ENCODE measurements at places on chromosomes 6 and 20.

DNA sequence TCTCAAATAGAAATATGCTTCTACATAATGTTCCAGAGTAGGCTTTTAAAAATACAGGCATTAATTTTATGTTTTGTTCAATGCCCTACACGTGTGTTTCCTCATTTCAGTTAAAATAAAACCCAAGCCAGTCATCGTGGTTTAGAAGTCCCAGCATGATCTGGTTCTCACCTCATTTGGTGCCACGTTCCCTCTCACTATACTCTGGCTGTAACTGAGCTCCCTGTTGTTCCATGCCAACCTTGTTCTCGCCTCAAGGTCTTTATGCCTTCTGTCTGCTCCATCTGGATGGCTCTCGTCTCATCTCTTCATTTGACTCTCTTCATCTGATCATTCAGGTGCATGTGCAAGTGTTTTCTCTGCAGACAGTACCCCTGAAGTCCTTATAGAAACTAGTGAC, 32.6 kb downstream of the HDGFL1 start:
- DNase-seq: no peak

DNA sequence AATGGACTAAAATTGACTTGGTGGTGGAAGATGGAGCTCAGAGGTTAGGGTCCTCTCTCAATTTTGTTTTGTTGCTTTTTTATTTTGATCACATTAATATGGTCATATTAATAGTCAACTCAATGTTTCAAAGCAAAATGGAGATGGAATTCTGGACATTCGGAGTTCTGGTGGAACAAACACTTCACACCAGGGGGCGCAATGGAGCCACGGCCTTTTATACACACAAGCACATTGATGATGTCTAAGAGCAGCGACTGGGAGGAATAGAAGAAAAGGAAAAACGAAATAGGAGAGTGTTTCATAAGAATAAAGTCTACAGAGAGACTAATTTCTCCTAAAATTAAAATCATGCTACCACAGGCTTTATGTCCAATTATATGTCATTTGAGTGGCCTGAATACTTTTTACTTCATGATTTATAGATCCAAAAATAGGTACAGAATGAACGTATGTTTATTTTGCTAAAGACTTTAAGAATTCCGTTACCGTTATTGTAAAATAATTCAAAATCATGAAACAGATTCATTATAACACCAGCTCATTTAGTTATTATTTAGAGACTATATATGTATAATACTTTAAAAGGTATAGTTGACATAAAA, 197.6 kb upstream of the SASH1 start:
- DNase-seq: peak; percentile 84

- DNase-seq: no peak
Observed at GRCh38 chr6:45772886-45773495, 242.7 kb downstream of the CLIC5 start.

DNA sequence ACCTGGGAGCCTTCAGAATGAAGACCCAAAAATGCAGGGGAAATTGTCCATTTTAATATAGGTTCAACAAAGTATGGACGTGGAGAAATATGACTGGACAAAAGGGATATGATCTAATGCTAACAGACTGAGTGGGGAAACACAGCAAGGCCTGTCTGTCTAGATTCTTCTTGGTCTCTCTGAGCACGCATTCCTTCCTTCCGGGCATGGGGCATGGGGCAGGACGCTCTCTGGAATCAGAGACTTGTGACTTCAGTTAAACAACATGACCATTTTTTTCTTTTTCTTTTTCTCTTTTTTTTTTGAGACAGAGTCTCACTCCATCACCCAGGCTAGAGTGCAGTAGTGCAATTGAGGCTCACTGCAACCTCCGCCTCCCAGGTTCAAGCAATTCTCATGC, 31.9 kb downstream of the ZBTB2 start:
- DNase-seq: no peak

- DNase-seq: peak; percentile 74
Observed at GRCh38 chr6:169654598-169655391, 47.0 kb downstream of the WDR27 start.

- no peak for DNase-seq
Observed at GRCh38 chr6:136134268-136134667, 115.8 kb downstream of the MTFR2 start.

DNA sequence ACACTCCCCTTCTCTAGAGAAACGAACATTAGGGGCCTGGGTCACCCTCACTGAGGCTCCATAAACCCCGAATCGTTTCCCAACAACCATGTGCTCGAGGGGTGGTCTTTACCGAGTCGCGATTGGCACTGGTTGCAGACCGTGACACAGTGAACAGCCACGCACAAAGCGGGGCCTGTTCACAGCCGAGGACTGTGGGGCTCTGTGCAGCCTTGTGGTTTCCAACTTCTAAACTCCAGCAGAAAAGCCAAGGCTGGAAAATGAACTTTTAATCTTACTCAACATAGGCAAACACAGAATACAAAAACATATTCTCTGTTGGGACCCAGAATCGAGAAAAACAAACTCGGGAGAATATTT, 19.0 kb downstream of the RRBP1 start:
- no peak for DNase-seq

- no peak for DNase-seq
Observed at GRCh38 chr6:83976871-83977270, 56.7 kb upstream of the MRAP2 start.

DNA sequence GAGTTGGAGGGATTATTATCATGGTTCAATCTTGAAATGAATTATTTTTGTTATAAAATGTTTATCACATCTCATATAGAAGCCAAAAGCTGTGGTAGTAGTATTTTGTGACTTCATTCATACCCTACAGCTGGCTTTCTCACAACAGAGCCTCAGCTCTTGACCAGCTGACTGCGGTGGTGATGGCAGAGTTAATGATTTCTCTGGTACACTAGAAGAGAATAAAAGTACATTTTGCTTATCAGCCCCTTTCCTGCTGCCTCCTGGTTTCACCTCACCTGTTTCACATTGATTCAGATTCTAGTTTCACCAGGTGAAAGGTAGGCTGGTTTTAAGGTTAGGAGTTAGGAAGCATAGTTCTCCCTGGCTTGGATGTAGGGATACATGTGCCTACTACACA, 55.7 kb downstream of the AFG1L start:
- no peak for DNase-seq

GRCh38 chr6:114007516-114007915, 36.6 kb upstream of the HDAC2 start:
- DNase-seq: no peak

DNA sequence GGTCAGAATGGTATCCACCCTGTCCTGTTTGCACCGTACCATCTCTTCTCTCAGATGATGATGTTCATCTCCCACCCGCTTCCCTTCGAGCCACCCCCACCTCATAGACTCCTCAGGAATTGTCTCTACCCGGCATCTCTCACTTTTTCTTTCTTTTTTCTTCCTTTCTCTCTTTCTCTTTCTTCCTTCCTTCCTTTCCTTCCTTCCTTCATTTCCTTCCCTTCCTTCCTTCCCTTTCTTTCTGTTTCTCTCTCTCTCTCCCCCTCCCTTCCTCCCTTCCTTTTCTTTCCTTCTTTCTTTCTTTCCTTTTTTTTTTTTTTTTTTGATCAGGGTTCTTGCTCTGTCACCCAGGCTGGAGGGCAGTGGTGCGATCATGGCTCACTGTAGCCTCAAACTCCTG, 27.7 kb upstream of the PNPLA1 start:
- DNase-seq: no peak

- no peak for DNase-seq
Observed at GRCh38 chr6:38824243-38824894, 109.3 kb downstream of the DNAH8 start.

- no peak for DNase-seq
Observed at GRCh38 chr6:47303861-47304260, 5.8 kb downstream of the TNFRSF21 start.

DNA sequence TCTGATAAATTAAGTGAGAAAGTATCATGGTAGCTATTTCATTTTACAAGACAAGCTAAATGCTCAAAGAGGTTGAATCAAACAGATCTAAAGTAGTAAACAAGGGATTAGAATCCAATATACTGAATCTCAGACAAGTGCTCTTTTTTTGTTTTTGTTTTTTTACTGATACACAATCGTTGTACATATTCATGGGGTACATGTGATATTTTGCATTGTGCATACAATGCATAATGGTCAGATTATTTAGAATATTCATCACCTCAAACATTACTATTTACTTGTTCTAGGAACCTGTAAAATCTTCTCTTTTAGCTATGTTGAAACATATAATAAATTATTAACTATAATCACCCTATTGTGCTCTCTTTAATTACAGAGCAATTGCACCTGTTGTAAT, 57.0 kb upstream of the HCRTR2 start:
- DNase-seq: no peak

- no peak for DNase-seq
Observed at GRCh38 chr6:159053781-159054398, 9.1 kb upstream of the TAGAP start.

GRCh38 chr6:133730881-133731280, 158.0 kb upstream of the TCF21 start:
- DNase-seq: no peak

- DNase-seq: no peak
Observed at GRCh38 chr6:106300020-106300780, 25.4 kb downstream of the ATG5 start.

- DNase-seq: no peak
Observed at GRCh38 chr6:25303254-25303653, 24.1 kb downstream of the CARMIL1 start.

DNA sequence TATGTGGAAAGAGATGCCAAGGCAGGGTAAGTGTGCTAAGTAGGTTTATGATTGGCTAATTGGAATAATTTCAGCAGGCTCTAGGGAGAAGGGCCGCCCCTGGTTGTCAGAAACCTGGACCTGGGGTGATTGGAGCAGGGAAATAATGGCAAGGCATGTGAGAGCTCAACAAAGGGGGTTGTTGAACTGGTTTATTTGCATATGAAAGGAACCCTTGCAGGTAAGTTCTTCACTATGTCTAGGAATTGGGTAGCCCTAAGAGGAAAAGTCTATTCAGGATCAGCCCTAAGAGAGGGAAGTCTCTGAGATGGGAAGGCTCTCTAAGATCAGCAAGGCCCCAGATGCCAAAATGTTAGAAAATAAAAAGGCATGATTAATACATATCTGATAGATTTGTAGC, 175.4 kb upstream of the PRND start:
- no peak for DNase-seq

DNA sequence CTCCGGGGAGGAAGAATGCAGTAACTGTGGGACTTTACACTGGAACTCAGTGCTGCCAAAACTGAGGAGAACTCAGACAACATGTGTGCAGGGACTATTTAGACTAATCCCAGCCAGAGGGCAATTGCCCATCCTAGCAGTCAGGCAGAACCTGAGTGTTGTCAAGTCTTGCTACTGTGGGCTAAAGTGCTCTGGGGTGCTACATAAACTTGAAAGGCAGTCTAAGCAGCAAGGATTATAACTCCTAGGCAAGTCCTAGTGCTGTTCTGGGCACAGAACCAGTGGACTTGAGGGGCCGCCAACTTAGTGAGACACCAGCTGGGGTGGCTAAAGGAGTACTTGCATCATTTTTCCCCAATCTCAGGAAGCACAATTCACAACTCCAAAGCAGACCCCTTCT, 363.8 kb upstream of the PTCHD4 start:
- no peak for DNase-seq

DNA sequence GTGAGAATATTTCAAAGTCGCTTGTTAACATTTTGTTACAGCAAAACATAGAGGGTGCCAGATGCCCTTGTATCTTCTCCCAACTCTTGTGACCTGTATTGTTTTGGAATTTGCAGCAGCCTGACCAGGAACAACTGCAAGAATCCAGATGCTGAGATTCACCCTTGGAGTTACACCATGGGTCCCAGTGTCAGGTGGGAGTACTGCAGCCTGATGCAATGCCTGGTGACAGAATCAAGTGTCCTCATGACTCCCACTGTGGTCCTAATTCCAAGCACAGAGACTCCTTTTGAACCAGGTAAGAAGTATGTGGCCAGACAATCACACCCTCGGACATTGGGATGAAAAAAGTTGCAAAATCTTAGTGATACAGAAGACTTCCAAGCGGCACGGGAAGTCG, 79.6 kb upstream of the MAP3K4 start:
- no peak for DNase-seq

- DNase-seq: peak; percentile 68
Observed at GRCh38 chr20:1326031-1326930, 2.7 kb downstream of the SDCBP2 start.

- peak; percentile 62 for DNase-seq
Observed at GRCh38 chr6:116557893-116558292, 4.3 kb downstream of the CALHM4 start.

- DNase-seq: no peak
Observed at GRCh38 chr6:113920663-113921267, 50.2 kb downstream of the HDAC2 start.

DNA sequence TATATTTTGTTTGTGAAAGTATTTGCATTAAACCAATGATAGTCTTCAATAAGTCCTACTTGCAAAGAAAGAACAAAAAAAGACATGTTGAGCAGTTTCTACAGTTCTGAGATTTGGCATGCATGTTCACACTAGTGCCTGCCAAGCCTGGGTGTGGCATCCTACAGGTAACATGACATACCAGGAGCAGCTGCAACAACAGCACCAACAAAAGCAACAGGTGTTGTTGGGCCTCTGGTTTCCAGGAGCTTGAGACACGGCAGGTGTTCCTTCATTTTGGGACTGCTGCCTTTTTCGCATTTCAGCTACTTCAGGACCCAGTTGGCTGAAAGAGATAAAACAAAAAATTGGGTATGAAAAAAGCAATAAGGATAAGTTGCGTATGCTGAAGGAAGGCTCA, 41.2 kb upstream of the MTRF1L start:
- no peak for DNase-seq

DNA sequence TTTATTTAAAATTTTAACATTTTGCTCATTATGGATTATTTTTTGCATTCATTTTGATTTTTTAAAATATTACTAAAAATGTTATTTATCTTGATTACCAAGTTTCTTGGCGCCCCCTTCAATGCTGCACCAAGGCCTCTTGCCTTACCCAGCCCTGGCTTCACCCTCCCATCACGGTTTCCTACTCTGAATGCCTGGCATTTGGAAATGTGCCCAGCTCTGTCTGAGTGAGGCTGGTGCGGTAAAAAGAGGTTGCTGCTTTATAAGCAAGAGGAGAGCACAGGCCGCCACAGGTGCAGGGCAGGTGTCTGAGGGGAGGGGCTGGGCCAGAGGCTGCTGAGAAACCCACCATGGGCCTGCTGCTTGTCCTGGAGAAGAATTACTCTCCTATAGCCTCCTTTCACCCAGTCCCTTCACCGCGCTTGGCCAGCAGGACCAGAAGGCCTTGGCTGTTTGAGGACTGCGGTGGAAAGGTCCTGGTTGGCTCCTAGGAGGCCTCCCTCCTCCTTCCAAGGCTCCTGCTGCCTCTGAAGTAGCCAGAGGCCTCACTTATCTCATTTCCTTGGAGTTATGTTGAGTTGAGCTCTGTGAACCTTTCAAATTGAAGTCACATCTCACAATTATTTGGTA, 62.6 kb downstream of the BANF2 start:
- no peak for DNase-seq

GRCh38 chr20:45328451-45328850, 19.8 kb downstream of the SDC4 start:
- no peak for DNase-seq

DNA sequence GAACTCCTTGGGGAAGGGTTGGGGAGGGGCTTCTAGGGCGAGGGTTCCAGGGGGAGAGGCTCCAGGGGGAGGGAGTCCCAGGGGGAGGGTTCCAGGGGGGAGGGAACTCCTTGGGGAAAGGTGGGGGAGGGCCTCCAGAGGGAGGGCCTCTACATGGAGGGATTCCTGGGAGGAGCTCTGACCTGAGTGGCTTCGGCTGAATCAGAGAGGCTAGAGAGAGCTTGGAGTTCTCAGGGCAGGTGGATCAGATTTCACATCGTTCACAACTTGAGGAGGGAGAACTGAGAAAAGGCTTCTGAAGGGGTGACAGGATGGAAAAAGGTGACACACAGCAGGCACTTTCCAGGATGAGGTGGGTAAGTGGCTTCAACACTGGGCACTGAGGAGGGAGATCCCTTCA, 49.1 kb downstream of the DAAM2 start:
- DNase-seq: no peak
